ENCODE measurements at places on chromosomes 3 and 15. TPM values are rescaled to one million over a fixed set of nuclear protein-coding genes. Genes with fewer than 3 reads are reported as not detected.

The CCR8 gene
- 1.2 TPM for total RNA-seq

The ROBO2 gene
- total RNA-seq: 22.7 TPM

The CYP19A1 gene
- 0.95 TPM for total RNA-seq

The XCR1 gene
- total RNA-seq: 13.9 TPM

The ALDH1L1 gene
- 10.2 TPM for total RNA-seq

The ZPLD1 gene
- total RNA-seq: 1.5 TPM

The POLG gene
- total RNA-seq: 55.0 TPM

The GOLGA8G gene
- not detected for total RNA-seq

The P2RY13 gene
- total RNA-seq: not detected

The KBTBD13 gene
- total RNA-seq: not detected

The CXCR6 gene
- total RNA-seq: not detected

The MGLL gene
- total RNA-seq: 28.8 TPM

The MYO5C gene
- total RNA-seq: 21.4 TPM

The OCA2 gene
- 1.4 TPM for total RNA-seq

The DMXL2 gene
- total RNA-seq: 25.6 TPM

The TAMM41 gene
- total RNA-seq: 17.5 TPM

The GOLGA6L22 gene
- not detected for total RNA-seq

The APOD gene
- 0.57 TPM for total RNA-seq

The DCP1A gene
- total RNA-seq: 28.3 TPM

The ROBO1 gene
- total RNA-seq: 182 TPM

The ARID3B gene
- total RNA-seq: 28.8 TPM

The MAGI1 gene
- 53.1 TPM for total RNA-seq

The DHX30 gene
- total RNA-seq: 64.2 TPM

The IL12A gene
- 0.31 TPM for total RNA-seq

The C3orf85 gene
- total RNA-seq: 2.3 TPM

The ZNF717 gene
- total RNA-seq: 13.2 TPM

The GP5 gene
- total RNA-seq: 0.10 TPM

The SLC28A1 gene
- 0.31 TPM for total RNA-seq

The CEP19 gene
- 1.1 TPM for total RNA-seq

The CSTA gene
- total RNA-seq: 99.3 TPM

The IL17RB gene
- 10.5 TPM for total RNA-seq

The ABTB1 gene
- total RNA-seq: 11.6 TPM

The CCR1 gene
- total RNA-seq: 0.98 TPM

The FBXL2 gene
- 21.6 TPM for total RNA-seq

The POLQ gene
- 12.2 TPM for total RNA-seq

The HCLS1 gene
- total RNA-seq: 6.0 TPM

The SCAMP5 gene
- total RNA-seq: 38.1 TPM

The CCR9 gene
- not detected for total RNA-seq

The FANCD2OS gene
- not detected for total RNA-seq

The DIS3L gene
- total RNA-seq: 21.6 TPM

The PPP2R3A gene
- total RNA-seq: 8.6 TPM

The SENP8 gene
- 6.1 TPM for total RNA-seq

The SLC9A9 gene
- total RNA-seq: 0.50 TPM

The GUCA1C gene
- not detected for total RNA-seq

The INKA1 gene
- 6.7 TPM for total RNA-seq

The ANKRD34C gene
- total RNA-seq: not detected

The IGDCC3 gene
- 169 TPM for total RNA-seq

The ABHD17C gene
- total RNA-seq: 41.0 TPM
